Right renal pelvis (tissue), 4 donors: ENCODE measurements at places on chromosomes 2 and 18. TPM values are rescaled to one million over a fixed set of nuclear protein-coding genes. Genes with fewer than 3 reads are reported as not detected.

DNA sequence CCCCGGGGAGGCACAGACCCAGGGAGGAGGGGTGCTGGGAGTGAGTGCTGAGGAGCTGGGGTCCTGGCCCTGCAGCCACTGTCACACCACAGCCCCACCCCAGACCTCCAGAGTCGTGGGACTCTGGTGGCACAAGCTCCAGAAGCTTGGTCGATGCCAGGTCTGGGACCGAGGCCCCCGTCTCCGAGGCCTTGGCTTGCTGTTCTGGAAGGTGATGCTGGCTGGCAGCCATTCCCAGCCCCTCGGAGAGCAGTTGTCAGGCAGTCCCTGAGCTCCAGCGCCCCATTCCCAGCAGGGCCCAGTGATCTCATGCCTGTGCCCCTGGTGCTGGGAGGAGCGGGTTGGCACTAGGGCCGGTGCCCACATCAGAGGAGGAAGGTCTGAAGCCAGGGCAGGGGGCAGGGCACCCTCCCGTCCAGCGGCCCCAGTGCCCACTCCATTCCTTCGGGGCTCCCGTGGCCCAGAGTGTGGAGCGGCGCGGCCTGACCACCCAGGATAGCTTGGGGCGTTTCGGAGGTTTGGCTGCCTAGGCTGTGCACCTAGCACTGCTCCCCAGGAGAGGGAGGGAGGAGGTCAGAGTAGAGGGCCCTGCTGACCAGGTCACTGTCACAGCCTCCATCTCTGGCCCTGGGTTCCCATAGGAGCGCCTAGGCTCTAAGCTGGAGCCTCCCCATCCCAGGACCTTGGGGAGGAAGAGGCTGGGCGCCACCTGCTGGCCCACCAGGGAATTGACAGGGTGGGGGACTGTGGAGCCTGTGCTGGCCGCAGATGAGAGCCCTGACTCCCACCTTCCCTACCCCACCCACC, 16.8 kb upstream of the ALPI start:
- DNase-seq, result no peak

DNA sequence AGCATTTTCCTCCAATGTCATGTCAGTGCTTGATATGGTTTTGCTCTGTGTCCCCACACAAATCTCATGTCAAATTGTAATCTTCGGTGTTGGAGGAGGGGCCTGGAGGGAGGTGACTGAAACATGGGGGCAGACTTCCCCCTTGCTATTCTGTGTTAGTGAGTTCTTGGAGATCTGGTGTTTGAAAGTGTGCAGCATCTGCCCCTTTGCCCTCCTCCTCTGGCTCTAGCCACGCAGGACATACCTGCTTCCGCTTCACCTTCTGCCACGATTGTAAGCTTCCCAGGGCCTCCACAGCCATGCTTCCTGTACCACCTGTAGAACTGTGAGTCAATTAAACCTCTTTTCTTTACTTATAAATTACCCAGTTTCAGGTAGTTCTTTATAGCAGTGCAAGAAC, 118.7 kb downstream of the NOL10 start:
- DNase-seq, result no peak

- no peak for DNase-seq
Observed at GRCh38 chr2:144364944-144365738, 154.8 kb downstream of the ZEB2 start.

DNA sequence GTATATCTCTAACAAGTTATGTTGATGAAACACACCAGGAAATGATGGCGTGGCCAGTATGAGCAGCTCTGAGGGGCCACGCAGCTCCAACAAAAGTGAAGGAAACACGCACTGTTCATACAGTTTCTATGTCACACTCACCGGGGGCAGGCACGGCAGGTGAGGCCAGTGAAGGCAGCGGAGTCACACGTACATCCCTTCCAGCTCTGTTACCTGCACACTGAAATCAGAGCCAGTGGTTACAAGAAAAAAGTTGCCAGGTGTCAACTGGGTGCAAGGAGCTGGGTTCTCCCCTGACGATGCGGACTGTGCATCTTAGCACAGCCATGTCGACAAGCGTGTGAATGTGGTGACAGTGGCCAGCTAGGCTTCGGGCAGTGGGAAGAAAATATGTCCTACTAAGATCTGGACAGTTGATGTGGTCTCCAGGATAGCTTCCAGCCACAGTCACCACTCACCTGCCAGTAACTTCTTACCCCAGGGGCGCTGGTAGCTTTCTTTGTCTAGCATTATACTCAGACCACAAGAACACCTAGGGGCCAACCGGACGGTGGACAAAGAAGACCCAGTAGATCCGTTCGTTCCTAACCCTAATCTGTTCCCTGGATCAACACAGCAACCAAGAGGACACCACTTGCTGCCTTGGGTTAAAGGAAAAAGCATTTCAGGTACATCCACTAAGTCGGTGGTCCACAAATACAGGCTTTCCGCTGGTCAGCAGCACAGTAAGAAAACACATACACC, 10.1 kb downstream of the HJURP start:
- DNase-seq, result no peak

- DNase-seq, result no peak
Observed at GRCh38 chr2:171652416-171652785, 34.9 kb upstream of the DYNC1I2 start.

DNA sequence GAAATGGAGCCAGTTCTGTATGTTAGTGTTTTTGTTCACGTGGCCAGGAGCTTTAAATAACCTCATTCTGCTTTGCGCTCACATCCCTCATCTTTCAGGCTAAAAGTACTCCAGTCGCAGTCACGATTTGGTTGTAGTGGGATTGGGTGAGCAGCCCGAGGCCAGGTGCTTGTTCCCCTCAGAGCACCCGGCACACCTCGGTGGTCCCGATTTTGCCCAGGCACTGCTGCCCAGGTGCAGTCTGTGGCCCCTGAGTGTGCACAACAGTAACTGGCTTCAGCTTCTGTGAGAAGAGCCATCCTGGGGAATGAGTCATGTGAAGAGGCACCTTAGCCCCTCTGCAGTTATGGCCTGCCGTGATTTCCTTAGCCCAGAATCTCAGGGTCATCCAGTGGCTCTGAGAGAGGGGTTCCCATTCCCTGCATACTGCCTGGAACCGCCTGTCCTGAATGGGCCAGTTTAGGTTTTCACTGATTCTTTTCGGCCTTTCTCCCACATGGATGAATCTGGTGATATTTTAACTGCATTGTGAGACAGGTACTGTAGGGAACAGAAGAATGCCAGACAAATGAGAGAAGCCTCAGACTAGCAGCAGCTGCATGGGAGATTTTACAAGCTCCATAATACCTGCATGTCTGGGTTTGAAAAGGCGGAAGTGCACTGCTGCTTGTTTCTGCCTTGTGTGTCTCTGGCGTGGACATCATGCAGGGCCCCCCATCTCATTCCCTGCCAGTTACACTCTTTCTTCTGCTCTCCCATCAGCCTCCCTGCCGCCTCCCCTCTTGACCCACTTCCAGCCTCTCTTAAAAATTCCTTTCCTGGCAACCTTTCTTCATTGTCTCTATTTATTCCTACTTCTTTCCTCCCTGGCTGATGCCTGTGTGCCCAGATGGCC, 33.5 kb downstream of the IMPA2 start:
- no peak for DNase-seq

GRCh38 chr2:190107409-190107808, 44.9 kb upstream of the MSTN start:
- DNase-seq, result no peak

DNA sequence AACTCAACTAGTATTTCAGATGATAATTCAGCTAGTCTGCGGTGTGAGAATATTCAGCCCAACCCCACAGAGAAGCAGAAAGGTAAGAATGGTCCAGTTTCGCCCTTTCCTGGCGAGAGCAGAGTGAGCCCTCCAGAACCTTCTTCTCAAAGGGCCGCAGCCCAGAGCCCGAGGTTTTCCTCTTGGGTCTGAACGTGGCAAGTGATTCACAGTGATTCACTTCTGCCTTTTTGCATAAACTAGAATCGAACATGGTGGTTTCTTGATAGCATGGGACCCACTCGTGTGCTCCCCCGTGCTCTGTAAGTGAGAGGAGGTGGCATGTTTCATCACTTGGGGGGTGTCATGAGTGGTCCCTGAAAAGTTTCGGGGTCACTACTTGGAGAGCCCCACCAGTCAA, 24.2 kb downstream of the TRAF3IP1 start:
- no peak for DNase-seq

- no peak for DNase-seq
Observed at GRCh38 chr2:145161656-145162055, 641.7 kb upstream of the ZEB2 start.

- no peak for DNase-seq
Observed at GRCh38 chr2:41377837-41378236, 670.0 kb upstream of the PKDCC start.

The FBXO36 gene
- polyA plus RNA-seq, result 5.6 TPM

The TMEM247 gene
- polyA plus RNA-seq, result not detected

The NAT8 gene
- 23.8 TPM for polyA plus RNA-seq

The KIAA2012 gene
- 0.11 TPM for polyA plus RNA-seq

The RELCH gene
- 34.9 TPM for polyA plus RNA-seq
